ENCODE measurements at places on chromosomes 7 and 10.
A peak's percentile ranks its signal among the peaks of the same experiment; 100 is the strongest.

DNA sequence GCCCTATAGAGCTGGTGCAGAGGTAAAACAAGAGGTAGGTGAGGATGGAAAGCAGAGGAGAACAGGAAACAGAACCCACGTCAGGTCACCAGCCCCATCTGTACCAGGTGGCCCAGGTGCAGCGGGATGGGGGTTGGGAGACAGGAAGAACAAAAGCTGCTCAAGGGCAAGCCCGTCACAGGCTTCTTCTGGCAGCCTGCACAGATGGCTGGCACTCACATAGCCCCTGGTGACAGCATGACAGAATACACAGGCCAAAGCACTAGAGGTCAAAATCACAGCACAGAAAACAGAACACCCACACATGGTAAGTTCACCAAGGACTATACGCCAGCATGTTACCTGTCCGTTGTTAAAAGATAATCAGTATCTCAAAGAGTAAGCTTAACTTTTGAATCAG lies 126.8 kb downstream of the GALNT11 start:
- no peak for DNase-seq

DNA sequence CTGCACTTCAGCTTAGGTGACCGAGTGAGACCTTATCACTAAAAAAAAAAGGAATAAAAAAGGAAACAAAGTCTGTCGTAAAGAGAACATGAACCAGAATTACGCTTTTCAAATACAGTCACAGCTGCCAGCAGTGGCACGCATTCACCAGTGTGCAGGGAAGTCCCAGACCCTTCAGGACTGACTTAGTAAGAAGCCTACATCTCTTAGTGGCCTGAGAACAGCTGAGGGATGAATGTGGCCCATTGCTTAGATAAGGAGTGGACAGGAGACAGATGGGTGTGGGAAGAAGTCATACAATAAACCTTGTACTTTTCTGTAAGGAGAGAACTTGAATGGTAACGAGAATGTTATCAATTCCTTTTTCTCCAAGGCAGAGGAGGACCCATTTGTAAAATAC lies 178.5 kb downstream of the JCAD start:
- no peak for DNase-seq

- DNase-seq, result no peak
These were observed 69.0 kb downstream of the LHFPL3 start for GRCh38 chr7:104397442-104397841.

- DNase-seq, result no peak
These were observed 10.7 kb upstream of the RHBDD2 start for GRCh38 chr7:75868153-75868552.

DNA sequence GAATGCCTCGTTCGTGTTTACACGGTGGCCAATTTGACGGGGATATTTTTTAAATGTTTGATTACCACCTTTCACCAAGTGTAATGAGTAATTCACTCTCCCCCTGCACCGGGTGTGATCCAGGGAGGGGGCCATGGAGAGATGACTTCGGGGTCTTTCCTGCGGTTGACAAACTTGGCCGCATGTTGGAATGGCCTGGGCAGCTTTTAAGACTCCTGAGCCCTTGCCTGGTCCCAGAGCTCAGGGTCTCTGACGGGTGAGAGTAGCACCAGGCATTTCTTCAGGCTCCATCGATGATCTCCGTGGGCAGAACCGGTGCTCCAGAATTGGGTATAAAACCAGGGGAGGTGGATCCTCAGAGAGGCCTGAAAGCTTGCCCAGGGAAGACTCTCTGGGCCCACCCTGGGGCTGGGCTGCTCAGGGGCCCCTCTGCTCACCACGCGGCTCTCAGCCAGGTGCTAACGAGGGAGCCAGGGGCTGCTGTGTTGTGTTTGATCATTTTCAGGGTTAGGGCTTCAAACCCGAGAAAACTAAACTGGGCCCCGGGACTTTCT lies 882 bp downstream of the ZNF282 start:
- DNase-seq, result no peak

- no peak for DNase-seq
These were observed 40.2 kb downstream of the ANKRD61 start for GRCh38 chr7:6071406-6071805.

DNA sequence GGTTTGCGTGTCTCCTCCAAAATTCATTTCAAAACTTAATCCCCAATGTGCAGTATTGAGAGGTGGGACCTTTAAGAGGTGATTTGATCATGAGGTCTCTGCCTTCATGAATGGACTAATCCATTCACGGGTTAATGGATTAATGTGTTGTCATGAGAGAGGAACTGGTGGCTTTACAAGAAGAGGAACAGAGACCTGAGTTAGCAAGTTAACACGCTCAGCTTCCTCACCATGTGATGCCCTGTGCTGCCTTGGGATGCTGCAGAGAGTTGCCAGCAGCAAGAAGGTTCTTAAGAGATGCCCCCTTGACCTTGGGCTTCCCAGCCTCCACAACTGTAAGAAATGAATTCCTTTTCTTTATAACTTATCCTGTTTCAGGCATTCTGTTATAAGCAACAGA lies 3.7 kb upstream of the TCTN3 start:
- no peak for DNase-seq

- DNase-seq, result no peak
These were observed 61.0 kb downstream of the DAGLB start for GRCh38 chr7:6386779-6387178.

GRCh38 chr10:4849555-4850242 lies 23.7 kb downstream of the AKR1E2 start:
- peak; percentile 91 for DNase-seq

- DNase-seq, result no peak
These were observed 136.3 kb upstream of the GNAI1 start for GRCh38 chr7:79998363-79998762.

GRCh38 chr7:33677556-33677955 lies 227.8 kb upstream of the BMPER start:
- no peak for DNase-seq

GRCh38 chr7:110317541-110318265 lies 773.2 kb upstream of the LRRN3 start:
- no peak for DNase-seq

DNA sequence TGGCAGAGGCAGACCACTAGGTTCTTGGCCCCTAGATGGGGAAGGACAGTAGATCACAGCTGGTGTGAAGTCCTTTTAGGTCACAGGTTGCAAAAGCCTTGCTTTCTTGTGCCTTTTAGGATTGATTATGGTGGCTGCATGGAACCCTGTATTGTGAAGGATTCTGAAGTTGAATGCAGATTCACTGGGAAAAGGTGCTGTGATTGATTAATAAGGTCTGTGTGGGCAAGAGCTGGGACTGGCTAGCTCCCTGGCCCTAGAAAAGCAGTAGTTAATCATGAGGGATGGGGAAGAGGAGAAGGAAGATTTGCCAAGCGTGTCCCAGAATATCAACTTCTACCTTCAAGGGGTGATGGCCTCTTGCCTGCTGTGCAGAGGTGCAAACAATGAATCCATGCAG lies 105.5 kb downstream of the CDH23 start:
- DNase-seq, result no peak

All from activated CD4-positive, alpha-beta T cell treated with anti-CD3 and anti-CD28 coated beads for 24 hours (primary cell).